Natural killer cell (primary cell): ENCODE measurements at places on chromosomes 7 and 10. TPM values are rescaled to one million over a fixed set of nuclear protein-coding genes. Genes with fewer than 3 reads are reported as not detected.

- no peak for DNase-seq
These were observed 1.1 kb upstream of the TMEM130 start for GRCh38 chr7:98870807-98871491.

The NKX2-3 gene
- not detected for total RNA-seq

GRCh38 chr7:90816511-90817142, 220.5 kb downstream of the CDK14 start:
- DNase-seq = no peak

The TMEM139 gene
- total RNA-seq = not detected

The WNT8B gene
- total RNA-seq = not detected

DNA sequence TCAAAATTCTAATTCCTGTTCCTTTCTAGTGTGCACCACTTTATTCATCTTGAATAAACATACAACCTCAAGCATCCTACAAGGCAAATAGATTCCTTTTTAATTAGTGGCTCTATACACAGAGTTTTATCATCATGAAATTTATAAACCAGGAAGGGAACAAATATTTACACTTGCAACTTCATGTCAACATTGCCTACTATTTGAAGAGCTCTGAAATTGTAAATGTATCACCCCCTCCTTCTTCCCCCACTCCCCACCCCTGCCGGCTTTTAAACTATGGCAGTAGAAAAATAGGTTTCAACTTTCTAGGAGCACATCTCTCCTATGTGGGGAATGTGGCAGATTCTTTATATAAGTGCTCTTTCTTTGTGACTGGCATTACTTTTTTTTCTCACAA, 49.6 kb downstream of the KAT6B start:
- DNase-seq = no peak

The ZNF25 gene
- 7.8 TPM for total RNA-seq

DNA sequence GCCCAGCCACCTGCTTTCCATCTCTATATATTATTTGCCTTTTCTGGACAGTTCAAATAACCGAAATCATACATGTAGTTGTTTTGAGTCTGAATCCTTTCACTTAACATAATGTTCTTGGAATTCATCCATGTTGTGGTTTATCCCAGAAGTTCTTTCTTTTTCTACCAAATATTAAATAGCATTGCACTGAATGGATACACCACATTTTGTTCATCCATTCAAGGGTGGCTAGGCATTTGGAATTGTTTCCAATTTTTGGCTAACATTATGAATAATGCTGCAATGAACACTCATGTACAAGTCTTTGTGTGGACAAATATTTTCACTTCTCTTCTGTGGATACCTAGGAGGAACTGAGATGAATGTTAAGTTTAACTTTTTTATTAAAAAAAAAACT, 18.0 kb downstream of the DNAJC1 start:
- DNase-seq = no peak

The SLC13A1 gene
- not detected for total RNA-seq

The ASB13 gene
- total RNA-seq = 0.99 TPM

The ASAH2 gene
- 0.79 TPM for total RNA-seq

The BLOC1S2 gene
- total RNA-seq = 63.7 TPM

GRCh38 chr7:128985660-128986059, 47.9 kb downstream of the IRF5 start:
- no peak for DNase-seq

The TFEC gene
- 1.7 TPM for total RNA-seq

GRCh38 chr7:106599343-106599698, 61.6 kb downstream of the CCDC71L start:
- no peak for DNase-seq

The DGKI gene
- 0.53 TPM for total RNA-seq

DNA sequence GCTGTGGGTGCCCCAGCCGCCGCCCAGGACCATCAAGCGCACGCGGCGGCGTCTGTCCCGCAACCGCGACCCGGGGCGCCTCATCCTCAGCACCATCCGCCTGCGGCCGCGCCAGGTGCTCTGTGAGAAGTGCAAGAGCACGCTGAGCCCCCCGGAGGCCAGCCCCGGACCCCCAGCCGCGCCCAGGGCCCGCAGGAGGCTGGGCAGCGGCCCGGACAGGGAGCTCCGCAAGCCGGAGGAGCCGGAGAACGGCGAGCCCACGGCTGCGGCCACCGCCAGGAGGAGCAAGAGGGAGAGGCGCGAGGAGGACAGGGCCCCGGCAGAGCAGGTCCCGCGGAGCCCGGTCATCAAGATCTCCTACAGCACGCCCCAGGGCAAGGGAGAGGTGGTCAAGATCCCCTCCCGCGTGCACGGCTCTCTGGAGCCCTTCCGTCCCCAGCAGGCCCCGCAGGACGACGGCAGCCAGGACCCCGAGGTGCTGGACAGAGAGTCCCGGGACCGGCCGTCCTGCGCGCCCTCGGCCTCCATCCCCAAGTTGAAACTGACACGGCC, 8.0 kb downstream of the PWWP2B start:
- DNase-seq = no peak

- DNase-seq = no peak
These were observed 175.5 kb downstream of the SUGCT start for GRCh38 chr7:40310258-40310657.

GRCh38 chr10:71033396-71033980, 145.1 kb upstream of the PCBD1 start:
- DNase-seq = no peak

The PDK4 gene
- total RNA-seq = 0.78 TPM

DNA sequence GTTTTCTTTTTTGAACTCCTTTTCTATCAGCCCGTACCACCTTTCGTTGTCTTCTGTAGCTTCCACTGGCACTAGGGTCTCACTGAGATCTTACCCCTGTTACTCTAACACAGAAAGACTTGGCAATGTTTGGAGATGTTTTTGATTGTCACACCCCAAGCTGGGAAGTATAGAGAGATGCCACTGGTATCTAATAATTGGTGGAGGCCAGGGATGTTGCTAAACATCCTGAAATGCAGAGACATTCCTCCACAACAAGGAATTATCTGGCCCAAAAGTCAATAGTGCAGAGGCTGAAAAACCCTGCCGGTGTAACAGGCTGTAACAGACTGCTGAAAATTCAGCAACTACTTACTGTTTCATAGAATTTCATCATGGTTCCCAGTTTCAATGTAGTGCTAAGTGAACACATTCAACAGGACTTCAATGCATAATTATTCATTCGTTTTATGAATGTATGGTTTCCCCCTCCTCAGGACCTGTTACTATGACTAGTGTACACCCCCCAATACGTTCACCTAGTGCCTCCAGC, 115.9 kb downstream of the TRIM24 start:
- no peak for DNase-seq

DNA sequence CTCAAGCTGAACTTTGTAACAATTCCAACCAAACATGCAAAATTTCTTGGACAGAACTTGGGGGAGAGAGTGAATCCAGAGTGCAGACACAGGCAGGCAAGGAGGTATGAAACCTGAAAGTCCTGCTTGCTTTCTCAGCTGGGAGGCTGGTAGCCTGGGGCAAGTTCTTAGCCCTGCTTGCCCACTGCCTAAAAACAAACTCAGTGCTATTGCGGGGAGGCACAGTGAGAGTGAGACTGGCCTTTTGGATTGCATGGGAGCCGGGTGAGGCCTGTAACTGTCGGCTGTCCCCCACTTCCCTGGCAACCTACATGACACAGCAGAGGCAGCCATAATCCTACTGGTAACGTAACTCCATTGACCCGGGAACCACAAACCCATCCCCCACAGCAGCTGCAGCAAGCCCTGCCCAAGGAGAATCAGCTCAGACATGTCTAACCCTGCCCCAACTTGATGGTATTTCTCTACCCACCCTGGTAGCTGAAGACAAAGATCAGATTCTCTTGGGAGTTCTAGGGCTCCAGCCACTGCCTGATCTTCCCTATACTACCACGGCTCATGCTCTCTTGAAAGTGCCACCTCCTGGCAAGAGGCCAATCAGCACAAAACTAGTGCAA, 663.6 kb downstream of the GRM8 start:
- no peak for DNase-seq

- no peak for DNase-seq
These were observed 20.5 kb downstream of the ITPRIP start for GRCh38 chr10:104317726-104318299.

The SLC16A12 gene
- total RNA-seq = not detected

GRCh38 chr7:114218283-114218682, 196.3 kb upstream of the FOXP2 start:
- no peak for DNase-seq

DNA sequence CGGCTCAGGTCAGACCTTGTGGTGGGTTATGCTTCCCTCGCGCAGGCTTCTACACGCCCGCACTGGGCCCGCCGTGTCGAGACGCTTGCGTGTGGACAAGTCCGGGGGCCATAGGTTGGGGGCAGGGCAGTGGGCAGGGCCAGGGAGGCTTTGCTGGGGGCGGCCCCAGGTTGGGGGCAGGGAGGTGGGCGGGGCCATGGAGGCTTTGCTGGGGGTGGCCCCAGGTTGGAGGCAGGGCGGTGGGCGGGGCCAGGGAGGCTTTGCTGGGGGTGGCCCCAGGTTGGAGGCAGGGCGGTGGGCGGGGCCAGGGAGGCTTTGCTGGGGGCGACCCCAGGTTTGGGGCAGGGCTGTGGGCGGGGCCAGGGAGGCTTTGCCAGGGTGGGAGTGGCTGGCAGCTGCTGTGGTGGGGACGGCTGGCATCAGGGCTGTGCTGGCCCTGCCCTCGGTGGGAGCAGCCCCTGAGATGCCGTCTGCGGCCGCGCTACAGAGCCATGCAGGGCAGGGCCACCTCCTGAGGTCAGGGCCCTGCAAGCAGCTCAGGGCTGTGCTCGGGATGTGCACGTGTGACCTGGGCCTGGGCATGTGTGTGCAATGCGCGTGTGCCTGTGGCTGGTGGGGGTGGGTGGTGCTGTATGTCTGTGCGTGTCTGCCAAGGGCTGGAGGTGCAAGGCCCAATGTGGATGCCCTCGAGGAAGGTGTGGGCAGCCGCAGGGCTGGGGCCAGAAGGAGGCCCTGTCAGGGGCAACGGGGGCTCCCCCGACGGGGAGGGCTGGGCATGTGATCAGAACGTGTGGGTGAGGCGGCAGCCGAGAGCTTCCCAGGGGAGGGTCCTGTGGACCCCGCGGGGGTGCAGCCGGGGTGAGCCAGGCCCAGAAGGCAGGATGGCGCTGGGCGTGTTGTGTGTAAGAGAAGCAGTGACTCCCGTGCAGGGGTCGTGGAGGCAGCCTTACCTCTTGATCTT, 72.5 kb upstream of the NKX6-2 start:
- DNase-seq = no peak

The PDE6C gene
- total RNA-seq = not detected

DNA sequence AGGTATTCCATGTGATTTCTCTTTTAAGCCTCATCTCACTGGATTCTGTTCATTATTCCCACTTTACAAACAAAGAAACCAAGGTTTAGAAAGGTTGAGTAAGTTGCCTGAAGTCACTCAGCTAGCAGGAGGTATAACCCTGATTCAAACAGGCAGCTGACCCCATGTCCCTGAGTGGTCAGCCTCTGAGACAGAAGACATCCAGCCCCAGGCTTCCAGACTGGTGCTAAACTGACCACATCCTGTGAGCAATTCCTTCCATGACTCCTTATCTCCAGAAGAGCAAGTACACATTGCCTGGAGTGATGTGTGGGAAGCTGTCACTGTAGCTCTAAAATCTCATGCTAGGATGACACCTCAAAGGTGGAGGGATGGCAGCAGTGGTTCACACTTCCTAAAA, 3.7 kb downstream of the PLPP4 start:
- DNase-seq = no peak

The AKR1C3 gene
- 77.5 TPM for total RNA-seq

GRCh38 chr7:7764520-7765396, 46.4 kb upstream of the RPA3 start:
- no peak for DNase-seq
